Esophagus squamous epithelium (tissue), 5 donors: ENCODE measurements at places on chromosomes 1 and 21.

- H3K27ac ChIP-seq: no peak overlapping the region
- H3K27me3 ChIP-seq: no peaks in the 10 kb centered on the region
- no peaks in the 10 kb centered on the region for H3K4me1 ChIP-seq
- no peak for DNase-seq
Observed at GRCh38 chr1:7902478-7903085, 38.1 kb downstream of the TNFRSF9 start.

DNA sequence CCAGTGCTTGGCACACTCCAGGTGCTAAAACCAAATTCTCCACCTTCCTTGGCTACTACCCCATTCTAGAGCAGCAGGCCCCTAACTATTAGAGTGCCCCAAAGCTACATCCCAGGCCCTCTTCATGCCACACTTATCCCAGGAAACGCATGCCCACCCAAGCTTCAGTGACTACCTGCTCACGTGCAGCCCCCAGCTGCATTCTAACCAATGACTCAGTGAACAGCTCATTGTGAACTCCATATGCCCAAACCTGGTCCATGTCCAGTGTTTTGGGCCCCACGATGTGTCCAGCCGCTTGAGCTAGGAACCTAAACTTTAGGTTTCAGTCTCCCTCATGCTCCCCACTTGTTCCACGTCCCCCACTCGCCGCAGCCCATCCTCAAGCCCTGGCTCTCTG is 41.5 kb downstream of the NKAIN1 start:
- no peak overlapping the region for H3K27ac ChIP-seq
- no peak for DNase-seq
- H3K27me3 ChIP-seq: no peaks in the 10 kb centered on the region
- no peak overlapping the region for H3K4me3 ChIP-seq
- no peaks in the 10 kb centered on the region for H3K36me3 ChIP-seq

DNA sequence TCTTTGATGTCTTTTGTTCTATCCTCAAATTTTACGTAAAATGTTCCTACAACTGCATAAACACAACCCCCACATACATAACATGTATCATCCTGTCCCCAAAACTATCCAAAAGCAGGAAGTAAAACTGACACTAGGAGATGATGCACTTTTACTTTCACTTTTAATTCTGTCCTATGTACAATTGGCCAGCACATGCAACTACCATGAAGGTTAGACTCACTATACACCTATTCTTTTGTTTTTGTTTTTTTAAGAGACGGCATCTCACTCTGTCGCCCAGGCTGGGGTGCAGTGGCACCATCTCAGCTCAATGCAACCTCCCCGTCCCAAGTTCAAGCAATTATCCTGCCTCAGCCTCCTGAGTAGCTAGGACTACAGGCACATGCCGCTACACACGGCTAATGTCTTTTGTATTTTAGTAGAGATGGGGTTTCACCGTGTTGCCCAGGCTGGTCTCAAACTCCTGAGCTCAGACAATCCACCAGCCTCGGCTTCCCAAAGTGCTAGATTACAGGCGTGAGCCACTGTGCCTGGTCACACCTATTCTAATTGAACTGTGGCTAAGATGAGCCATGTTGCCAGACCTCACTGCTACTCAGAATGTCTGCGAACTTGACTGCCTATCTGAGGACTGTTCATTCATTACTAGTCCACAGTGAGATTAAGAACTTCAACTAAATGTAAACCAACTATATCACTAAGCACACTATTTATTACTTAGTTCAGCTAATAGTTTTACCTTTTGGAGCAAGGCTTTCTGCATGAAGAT is 48.0 kb downstream of the TOR3A start:
- H3K27ac ChIP-seq: peak overlapping the region; percentile 69
- H3K4me3 ChIP-seq: peak overlapping the region; percentile 8
- peaks cover 8% of the 10 kb centered on the region for H3K4me1 ChIP-seq
- H3K27me3 ChIP-seq: no peaks in the 10 kb centered on the region
- no peak for DNase-seq

- H3K4me3 ChIP-seq: no peak overlapping the region
- no peak overlapping the region for H3K27ac ChIP-seq
- H3K4me1 ChIP-seq: no peaks in the 10 kb centered on the region
- H3K27me3 ChIP-seq: no peaks in the 10 kb centered on the region
- no peaks in the 10 kb centered on the region for H3K36me3 ChIP-seq
Observed at GRCh38 chr21:31959881-31960280, 87.1 kb downstream of the HUNK start.

- no peak for DNase-seq
- no peaks in the 10 kb centered on the region for H3K27me3 ChIP-seq
- no peak overlapping the region for H3K4me3 ChIP-seq
- H3K27ac ChIP-seq: no peak overlapping the region
- H3K4me1 ChIP-seq: no peaks in the 10 kb centered on the region
Observed at GRCh38 chr1:197184190-197184589, 37.7 kb upstream of the ASPM start.

- H3K36me3 ChIP-seq: no peaks in the 10 kb centered on the region
- H3K4me3 ChIP-seq: no peak overlapping the region
- no peak overlapping the region for H3K27ac ChIP-seq
- H3K27me3 ChIP-seq: no peaks in the 10 kb centered on the region
- H3K4me1 ChIP-seq: no peaks in the 10 kb centered on the region
Observed at GRCh38 chr1:111779546-111779945, 23.8 kb downstream of the DDX20 start.

DNA sequence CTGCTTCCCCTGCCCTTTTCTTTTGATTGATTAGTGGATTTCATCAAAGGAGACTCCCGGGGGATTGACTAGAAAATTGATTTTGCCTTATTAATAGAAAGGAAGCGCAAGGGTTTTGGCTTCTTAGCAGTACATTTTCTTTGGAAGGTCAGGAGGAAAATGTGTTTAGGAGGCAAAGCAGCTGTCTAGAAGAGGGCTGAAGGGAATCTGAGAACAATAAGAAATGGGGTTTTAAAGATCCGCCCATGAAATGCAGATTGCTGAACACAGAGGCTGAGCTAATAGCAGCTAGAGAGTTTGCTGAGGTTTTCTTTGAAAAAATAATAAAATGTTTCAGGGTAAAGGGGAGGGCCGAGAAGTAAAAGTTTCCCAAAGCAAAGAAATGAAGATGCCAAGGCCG is 4.9 kb downstream of the SERTAD4 start:
- no peaks in the 10 kb centered on the region for H3K27me3 ChIP-seq
- no peak overlapping the region for H3K4me3 ChIP-seq
- peaks cover 25% of the 10 kb centered on the region for H3K4me1 ChIP-seq
- H3K27ac ChIP-seq: peak overlapping the region; percentile 72

- no peak for DNase-seq
- H3K36me3 ChIP-seq: no peaks in the 10 kb centered on the region
- peak overlapping the region; percentile 73 for H3K4me3 ChIP-seq
- H3K27ac ChIP-seq: peak overlapping the region; percentile 79
- no peaks in the 10 kb centered on the region for H3K27me3 ChIP-seq
- H3K4me1 ChIP-seq: peaks cover 96% of the 10 kb centered on the region
Observed at GRCh38 chr21:36703626-36704280, 4.8 kb downstream of the SIM2 start.

- H3K4me3 ChIP-seq: peak overlapping the region; percentile 28
- peak overlapping the region; percentile 98 for H3K27ac ChIP-seq
- no peaks in the 10 kb centered on the region for H3K27me3 ChIP-seq
- no peaks in the 10 kb centered on the region for H3K36me3 ChIP-seq
- peaks cover 100% of the 10 kb centered on the region for H3K4me1 ChIP-seq
Observed at GRCh38 chr1:207823880-207824566, 72.2 kb downstream of the CD46 start.

GRCh38 chr1:211732293-211732980 is 57.0 kb upstream of the NEK2 start:
- DNase-seq: no peak
- peaks cover 7% of the 10 kb centered on the region for H3K27me3 ChIP-seq
- H3K36me3 ChIP-seq: no peaks in the 10 kb centered on the region
- H3K4me1 ChIP-seq: peaks cover 9% of the 10 kb centered on the region
- H3K27ac ChIP-seq: no peak overlapping the region

- H3K27ac ChIP-seq: no peak overlapping the region
- DNase-seq: no peak
- H3K4me3 ChIP-seq: no peak overlapping the region
- no peaks in the 10 kb centered on the region for H3K36me3 ChIP-seq
Observed at GRCh38 chr1:203996126-203996525, 76.8 kb upstream of the SOX13 start.

DNA sequence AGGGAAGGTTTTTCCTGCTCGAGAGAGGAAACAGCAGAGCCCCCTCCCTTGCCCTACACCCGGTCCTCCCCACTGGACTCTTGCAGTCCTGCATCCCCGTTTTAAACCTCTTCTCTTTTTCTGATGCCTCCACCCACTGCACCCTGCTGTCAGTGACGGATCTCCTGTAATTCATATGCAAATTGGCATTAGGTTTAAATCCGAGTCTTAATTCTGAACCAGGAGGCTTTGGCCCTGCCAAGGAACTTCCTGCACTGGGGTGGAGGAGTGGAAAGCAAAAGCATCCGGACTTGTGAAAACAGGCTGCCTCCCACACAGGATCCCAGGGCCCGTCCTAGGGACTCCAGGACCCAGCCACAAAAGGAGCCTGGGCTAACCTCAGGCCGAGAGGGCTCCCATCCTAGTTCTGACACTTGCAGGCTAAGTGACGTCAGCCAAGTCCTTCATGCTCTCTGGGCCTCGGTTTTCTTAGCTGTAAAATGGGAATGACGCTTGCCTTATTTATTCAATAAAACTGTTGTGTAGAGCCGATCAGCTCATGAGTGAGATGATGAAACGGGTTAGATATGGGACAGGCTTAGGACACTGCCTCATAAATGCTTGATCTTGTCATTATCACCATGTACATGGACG is 613.3 kb downstream of the AJAP1 start:
- no peak for DNase-seq
- H3K4me1 ChIP-seq: no peaks in the 10 kb centered on the region
- H3K36me3 ChIP-seq: no peaks in the 10 kb centered on the region
- H3K27ac ChIP-seq: no peak overlapping the region
- H3K27me3 ChIP-seq: peaks cover 97% of the 10 kb centered on the region

DNA sequence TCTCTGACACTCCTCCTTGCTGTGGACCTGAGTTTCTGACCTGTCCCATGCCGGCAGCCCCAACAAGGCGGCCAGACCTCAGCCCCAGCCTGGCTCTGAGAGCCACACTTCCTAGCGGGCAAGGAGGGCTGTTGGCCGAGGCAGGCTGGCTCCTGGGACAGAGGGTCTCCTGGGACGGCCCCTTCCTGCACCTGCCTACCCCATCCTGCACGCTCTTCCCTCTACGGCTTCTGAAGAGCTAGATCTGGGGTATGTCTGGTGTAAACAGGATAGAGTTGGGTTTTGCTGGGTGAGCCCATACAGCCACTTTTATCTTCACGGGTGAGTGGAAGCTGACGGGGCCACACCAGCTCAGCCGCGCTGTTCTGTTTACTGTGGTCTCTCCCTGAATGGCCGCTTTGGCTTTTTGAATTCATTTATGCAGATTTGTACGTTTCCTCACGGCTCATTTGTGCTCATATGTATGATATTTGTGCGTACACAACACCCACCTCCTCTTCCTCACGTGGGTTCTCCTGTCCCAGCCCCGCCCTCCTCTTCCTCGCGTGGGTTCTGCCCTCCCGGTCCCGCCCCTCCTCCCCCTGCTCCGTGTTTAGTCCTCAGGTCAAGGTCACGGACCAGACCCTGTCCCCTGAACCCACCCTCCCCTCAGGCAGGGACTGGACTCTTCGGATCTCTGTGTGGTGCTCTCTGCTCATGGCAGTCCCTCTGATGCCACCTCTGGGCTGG is 34.7 kb upstream of the POFUT2 start:
- H3K36me3 ChIP-seq: no peaks in the 10 kb centered on the region
- no peak for DNase-seq
- H3K27me3 ChIP-seq: no peaks in the 10 kb centered on the region
- peaks cover 93% of the 10 kb centered on the region for H3K4me1 ChIP-seq

GRCh38 chr1:36761113-36761512 is 273.2 kb downstream of the GRIK3 start:
- H3K4me3 ChIP-seq: no peak overlapping the region
- H3K36me3 ChIP-seq: no peaks in the 10 kb centered on the region
- no peaks in the 10 kb centered on the region for H3K4me1 ChIP-seq
- no peaks in the 10 kb centered on the region for H3K27me3 ChIP-seq
- DNase-seq: no peak

GRCh38 chr21:36859744-36860501 is 106.5 kb downstream of the HLCS start:
- peaks cover 3% of the 10 kb centered on the region for H3K4me1 ChIP-seq
- no peak overlapping the region for H3K4me3 ChIP-seq
- no peaks in the 10 kb centered on the region for H3K27me3 ChIP-seq
- no peak for DNase-seq

- no peaks in the 10 kb centered on the region for H3K27me3 ChIP-seq
- peaks cover 36% of the 10 kb centered on the region for H3K4me1 ChIP-seq
- peak overlapping the region; percentile 92 for H3K4me3 ChIP-seq
- no peaks in the 10 kb centered on the region for H3K36me3 ChIP-seq
Observed at GRCh38 chr1:212792396-212792908, 758 bp downstream of the TATDN3 start.

- H3K36me3 ChIP-seq: no peaks in the 10 kb centered on the region
- H3K4me1 ChIP-seq: peaks cover 14% of the 10 kb centered on the region
- no peaks in the 10 kb centered on the region for H3K27me3 ChIP-seq
- H3K4me3 ChIP-seq: no peak overlapping the region
- no peak overlapping the region for H3K27ac ChIP-seq
Observed at GRCh38 chr21:45105906-45106485, 31.6 kb downstream of the ADARB1 start.

- H3K27ac ChIP-seq: no peak overlapping the region
- H3K4me1 ChIP-seq: no peaks in the 10 kb centered on the region
- H3K27me3 ChIP-seq: no peaks in the 10 kb centered on the region
- no peak for DNase-seq
- no peak overlapping the region for H3K4me3 ChIP-seq
Observed at GRCh38 chr1:191074881-191075280, 597.2 kb upstream of the BRINP3 start.

DNA sequence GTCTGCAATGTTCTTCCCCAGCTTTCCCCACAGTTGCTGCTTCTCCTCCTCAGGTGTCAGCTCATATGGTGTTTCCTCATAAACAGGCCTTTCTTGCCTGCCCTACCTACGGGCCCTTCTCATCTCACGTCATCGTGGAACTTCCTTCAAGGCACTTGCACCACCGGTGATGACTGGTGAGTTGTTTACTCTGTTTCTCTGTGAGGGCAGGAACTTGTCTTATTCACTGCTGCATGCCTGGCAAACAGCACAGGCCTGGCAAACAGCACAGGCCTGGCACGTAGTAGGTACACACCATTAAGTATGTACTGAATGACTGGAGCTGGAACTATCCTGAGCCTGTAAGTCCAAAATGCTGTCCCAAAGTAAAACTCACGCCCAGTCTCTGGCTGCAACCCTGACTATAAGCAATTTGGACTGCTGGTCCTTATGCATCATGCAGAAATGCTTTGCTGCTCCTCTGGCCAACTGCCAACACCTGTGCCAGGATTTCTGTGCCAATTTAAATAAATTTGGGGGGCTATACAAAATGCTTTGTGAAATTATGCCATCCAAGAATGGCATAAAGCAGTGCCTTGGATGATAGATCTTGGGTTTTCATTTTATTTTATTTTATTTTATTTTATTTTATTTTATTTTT is 25.7 kb downstream of the STK40 start:
- H3K27ac ChIP-seq: peak overlapping the region; percentile 65
- no peak for DNase-seq
- no peaks in the 10 kb centered on the region for H3K27me3 ChIP-seq
- peaks cover 13% of the 10 kb centered on the region for H3K4me1 ChIP-seq
- no peak overlapping the region for H3K4me3 ChIP-seq
- H3K36me3 ChIP-seq: peaks cover 81% of the 10 kb centered on the region

GRCh38 chr1:109822749-109823542 is 59.2 kb upstream of the EPS8L3 start:
- H3K36me3 ChIP-seq: no peaks in the 10 kb centered on the region
- H3K27me3 ChIP-seq: no peaks in the 10 kb centered on the region
- H3K4me1 ChIP-seq: peaks cover 54% of the 10 kb centered on the region
- peak overlapping the region; percentile 70 for H3K27ac ChIP-seq
- no peak overlapping the region for H3K4me3 ChIP-seq

- no peaks in the 10 kb centered on the region for H3K27me3 ChIP-seq
- no peak within 1 kb of the TSS for H3K27ac ChIP-seq
- H3K4me1 ChIP-seq: peaks cover 31% of the 10 kb centered on the region
- H3K4me3 ChIP-seq: no peak within 1 kb of the TSS
- peaks cover 7% of the 10 kb centered on the region for H3K36me3 ChIP-seq
Observed at GRCh38 chr1:156241926-156242325, at the start of gene BGLAP. BGLAP (plus strand) TSS chr1:156242184; CDS start chr1:156242232, 48 bp downstream.
